NT2/D1 (cell line): ENCODE measurements at places on chromosomes 3 and 15.

GRCh38 chr3:69866988-69867720 lies 127.9 kb downstream of the MITF start:
- no peak for DNase-seq

- peak; percentile 18 for DNase-seq
Observed at GRCh38 chr3:152688313-152688712, 146.6 kb upstream of the P2RY1 start.

DNA sequence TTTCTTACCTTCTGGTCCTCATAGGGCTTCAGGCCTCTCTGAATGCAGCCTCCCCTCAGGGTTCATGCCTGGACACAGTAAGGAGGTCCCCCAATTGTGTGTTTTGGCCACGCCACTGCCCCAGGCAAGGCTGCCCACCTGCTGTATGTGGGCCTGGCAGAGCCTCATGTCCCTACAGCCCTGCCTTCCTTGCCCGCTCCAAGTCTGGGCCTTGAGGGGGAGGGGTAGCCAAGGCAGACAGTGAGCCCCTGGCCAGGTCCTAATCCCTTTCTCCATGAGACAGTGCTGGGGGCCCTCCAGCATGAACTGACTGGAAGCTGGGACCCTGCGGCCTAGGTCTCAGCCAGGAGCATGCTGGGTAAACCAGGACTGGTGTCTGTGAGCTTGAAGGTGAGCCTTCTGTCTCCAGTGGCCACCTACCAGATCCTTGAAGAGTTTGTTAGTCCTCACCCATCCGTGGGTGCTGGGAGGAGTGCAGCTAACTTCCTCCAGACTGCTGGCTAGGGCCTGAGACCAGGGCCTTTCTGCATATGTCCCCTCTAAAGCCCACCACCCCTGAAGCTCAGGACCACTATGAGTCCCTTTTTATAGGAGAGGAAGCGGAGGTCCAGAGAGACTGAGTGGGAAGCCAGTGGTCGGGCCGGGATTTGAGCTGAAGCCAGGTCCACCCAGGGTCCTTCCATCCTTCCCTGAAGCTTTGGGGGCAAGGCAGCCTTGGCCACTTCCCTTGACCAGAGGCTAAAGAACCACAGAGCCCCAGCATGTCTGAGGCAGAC lies 8.7 kb downstream of the ZBTB47 start:
- no peak for DNase-seq

- DNase-seq, result no peak
Observed at GRCh38 chr15:70275461-70276138, 177.9 kb upstream of the TLE3 start.

- DNase-seq, result no peak
Observed at GRCh38 chr3:50807266-50807665, 132.5 kb downstream of the DOCK3 start.

- no peak for DNase-seq
Observed at GRCh38 chr3:31724651-31725050, 191.9 kb downstream of the STT3B start.

DNA sequence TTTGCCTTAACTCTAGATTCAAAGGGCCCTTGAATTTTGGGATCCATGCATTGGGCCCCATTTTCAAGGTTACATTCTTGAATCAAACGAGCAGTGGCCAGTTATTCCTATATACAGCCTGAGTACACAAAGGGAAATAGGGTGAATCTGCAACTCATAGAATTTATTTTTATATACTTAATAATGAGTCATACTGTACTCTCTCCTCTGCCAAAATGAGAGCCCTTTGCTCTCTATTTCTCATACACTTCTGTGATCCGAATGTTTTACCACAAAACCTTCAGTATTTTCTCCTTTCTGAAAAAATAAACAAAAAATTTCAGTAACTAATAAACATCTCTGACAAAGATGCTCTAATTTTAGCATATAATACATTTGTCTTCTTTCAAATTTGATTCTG lies 116.7 kb downstream of the SERPINI1 start:
- DNase-seq, result no peak

DNA sequence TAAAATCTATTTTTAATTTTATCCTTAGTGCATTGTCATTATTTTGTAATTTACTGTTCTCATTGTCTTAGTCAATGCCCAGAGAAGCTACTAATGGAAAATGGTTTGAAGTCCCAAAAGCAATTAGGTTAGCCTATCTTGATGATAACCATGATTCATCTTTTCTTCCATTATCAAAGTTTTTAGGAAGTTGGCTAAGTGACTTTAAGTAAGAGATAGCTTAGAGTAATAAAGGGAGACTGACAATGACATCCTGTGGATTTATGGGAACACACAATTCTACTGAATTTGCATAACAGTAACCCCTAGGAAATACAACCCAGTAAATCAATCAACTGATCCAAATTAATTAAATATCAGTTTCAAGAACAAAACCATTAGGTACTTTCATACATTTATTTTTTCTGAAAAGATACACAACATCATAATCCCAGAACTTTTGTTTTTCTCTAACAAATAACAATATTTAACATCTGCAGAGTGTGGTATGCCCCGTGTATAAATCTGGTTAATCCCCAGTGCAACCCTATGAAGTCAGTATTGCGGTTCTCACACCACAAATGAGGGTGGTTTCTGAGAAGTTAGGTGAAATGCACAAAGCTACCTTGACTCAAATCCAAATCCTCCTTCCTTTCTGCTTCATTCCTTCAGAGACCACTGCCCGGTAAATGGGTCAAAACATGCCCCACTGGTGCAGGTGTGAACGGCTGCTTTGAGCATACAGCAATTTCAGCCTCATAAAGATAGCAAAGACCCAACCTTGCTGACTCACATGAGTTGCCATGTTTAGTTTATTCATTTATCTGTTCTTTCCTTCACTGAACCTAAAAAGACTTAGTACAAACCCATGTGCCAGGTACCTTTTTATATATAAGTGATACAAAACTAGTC lies 202.1 kb downstream of the TBL1XR1 start:
- DNase-seq, result no peak

DNA sequence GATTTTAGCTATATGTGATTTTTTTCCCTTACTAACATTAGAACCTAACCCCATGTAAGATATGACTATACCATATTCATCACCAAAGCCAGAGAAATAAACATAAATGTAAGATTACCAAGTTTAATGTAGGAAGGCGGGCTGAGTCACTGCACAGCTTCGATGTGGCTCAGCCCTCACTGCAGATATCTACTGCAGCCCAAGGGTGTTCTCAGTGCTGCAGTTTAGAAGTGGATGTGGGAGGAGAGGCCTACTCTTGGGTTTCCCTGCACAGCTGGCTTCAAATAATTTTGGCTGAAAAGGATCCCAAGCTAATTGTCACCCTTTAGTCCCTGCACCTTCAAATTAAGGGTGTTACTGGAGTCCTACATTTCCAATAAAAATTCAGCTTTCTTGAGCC lies 9.3 kb downstream of the ARPP19 start:
- DNase-seq, result no peak

- DNase-seq, result no peak
Observed at GRCh38 chr3:49785565-49786356, 581 bp downstream of the IP6K1 start.

DNA sequence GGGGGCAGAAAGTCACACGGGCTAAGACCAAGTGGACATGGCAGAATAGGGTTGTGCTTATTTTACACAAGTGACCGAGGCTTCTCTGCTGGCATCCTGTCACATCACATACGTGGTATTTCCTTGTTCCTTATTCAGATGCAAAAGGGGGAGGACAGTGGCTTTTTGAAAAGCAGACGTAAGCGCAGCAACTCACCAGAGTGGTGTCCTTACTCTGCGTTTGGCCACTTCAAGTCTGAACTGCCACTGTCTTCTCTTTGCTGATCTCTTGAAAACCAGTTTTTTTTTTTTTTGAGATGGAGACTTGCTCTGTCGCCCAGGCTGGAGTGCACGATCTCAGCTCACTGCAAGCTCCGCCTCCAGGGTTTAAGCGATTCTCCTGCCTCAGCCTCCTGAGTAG lies 113.2 kb downstream of the SOX2 start:
- peak; percentile 20 for DNase-seq

GRCh38 chr15:35444557-35445204 lies 101.3 kb downstream of the DPH6 start:
- peak; percentile 28 for DNase-seq

GRCh38 chr15:56934269-56934668 lies 15.8 kb downstream of the TCF12 start:
- no peak for DNase-seq

- no peak for DNase-seq
Observed at GRCh38 chr3:15050405-15051092, 14.6 kb downstream of the MRPS25 start.

GRCh38 chr3:135232226-135232625 lies 437.2 kb downstream of the EPHB1 start:
- no peak for DNase-seq

DNA sequence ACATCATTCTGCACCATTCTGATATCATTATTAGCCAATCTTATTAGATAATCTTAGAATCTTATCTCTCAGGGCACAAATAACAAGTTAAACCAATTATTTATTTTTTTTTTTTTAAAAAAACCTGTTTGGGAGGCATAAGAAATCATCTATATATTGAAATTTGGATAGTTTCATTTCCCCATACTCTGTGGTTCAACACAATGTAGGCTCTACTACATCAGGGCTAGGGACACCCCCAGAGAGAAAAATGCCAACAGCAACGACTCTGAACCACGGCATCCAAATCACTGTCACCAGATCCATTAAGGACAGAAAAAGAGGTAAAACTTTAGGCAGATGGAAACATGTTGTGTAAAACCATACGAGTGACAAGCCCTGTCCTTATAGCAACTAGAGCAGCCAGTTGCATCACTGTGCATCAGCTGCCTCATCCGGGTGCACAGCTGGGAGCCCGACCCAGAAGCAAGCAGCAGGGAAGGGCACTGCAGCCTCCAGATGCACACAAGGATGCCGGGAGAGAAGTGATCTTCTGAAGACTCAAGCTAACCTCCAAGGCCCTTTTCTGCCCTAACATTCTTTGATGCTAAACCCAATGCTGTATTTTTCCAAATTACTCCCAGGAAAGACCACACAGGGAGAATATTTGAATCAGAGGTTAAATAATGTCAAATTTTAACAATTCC lies 381.1 kb downstream of the CTNNB1 start:
- no peak for DNase-seq

DNA sequence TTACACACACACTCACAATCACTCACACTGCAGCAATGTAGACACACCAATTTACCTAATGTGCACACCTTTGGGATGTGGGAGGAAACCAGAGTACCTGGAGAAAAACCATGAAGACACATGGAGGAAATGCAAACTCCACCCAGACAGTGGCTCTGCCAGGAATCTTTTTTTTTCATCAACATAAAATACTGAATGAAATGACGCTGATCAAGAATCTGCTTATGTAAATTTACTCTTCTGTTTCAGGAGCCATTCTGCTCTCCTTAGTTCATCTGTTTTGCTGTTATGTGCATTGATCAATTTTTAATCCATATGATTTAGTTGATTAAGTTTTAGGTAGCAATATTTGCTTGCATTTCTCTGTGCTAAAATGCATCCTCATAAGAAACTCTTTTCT lies 414.2 kb upstream of the CCDC54 start:
- DNase-seq, result no peak

GRCh38 chr3:118573912-118574311 lies 460.7 kb downstream of the IGSF11 start:
- no peak for DNase-seq

- no peak for DNase-seq
Observed at GRCh38 chr15:57540736-57541135, 51.0 kb upstream of the MYZAP start.

- peak; percentile 84 for DNase-seq
Observed at GRCh38 chr3:38521391-38521987, 25.3 kb downstream of the EXOG start.

- DNase-seq, result no peak
Observed at GRCh38 chr3:108106031-108106430, 15.2 kb upstream of the CD47 start.

DNA sequence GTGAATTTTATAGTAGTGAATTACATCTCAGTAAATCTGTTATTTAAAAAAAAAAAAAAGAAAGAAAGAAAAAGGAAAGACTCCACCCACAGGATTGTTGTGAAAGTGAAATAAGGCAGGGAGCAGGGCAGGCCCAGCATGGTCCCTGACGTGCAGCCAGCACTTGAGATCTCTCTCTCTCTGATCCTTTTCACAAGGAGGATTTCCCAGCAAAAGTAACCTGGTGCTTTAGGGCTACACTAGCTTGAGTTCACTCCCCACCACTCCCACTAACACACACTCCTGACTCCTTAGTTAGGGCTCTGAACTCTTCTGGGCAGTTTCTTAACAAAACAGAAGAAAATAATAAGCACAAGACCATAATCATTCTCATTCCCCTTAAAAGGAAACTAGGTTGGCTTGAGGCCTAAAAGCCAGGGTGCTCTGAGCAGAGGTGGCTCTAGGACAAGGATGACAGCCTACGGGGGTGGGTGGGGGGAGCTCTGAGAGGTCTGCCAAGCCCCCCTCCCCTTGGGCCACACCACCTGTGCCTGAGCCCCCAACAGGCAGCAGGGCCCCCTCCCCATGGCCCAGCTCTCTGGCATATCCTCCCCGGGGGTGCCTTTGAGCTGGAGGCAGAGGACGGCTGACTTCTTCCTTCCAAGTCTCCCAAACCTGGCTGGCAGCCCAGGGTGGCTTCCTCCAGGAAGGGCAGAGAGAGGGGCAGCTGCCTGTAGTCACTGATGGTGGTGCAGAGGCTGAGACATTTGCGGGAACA lies 856 bp downstream of the TMEM40 start:
- DNase-seq, result no peak

DNA sequence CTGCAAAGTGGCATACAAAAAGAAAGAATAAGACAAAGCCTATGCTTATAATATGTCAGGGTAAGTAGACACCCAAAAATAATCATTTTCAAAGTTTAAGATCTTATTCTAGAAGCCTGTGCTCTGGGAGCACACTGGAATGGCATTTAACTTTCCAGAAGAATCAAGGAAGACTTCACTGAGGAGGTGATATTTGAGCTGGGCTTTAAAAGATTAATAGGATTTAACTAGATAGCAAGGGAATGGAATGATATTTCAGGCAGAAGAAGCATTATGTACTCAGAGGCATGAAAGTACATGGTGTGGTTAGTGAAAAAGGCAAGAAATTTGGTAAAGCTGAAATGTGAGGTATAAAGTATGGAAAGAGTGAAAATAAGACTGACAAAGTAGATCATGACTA lies 106.8 kb downstream of the ZBTB20 start:
- no peak for DNase-seq

- DNase-seq, result no peak
Observed at GRCh38 chr3:136327671-136328070, 77.5 kb downstream of the PCCB start.

GRCh38 chr3:126546013-126546412 lies 12.7 kb downstream of the C3orf22 start:
- DNase-seq, result no peak

GRCh38 chr3:243356-243725 lies 46.8 kb downstream of the CHL1 start:
- DNase-seq, result no peak

- DNase-seq, result no peak
Observed at GRCh38 chr15:63999177-63999576, 47.1 kb downstream of the DAPK2 start.

- no peak for DNase-seq
Observed at GRCh38 chr3:35690271-35690670, 50.9 kb downstream of the ARPP21 start.

GRCh38 chr3:183513046-183513706 lies 42.3 kb downstream of the KLHL6 start:
- no peak for DNase-seq

- DNase-seq, result no peak
Observed at GRCh38 chr3:197305854-197306253, 7.4 kb upstream of the DLG1 start.
